ENCODE measurements at places on chromosomes 12 and 14. TPM values are rescaled to one million over a fixed set of nuclear protein-coding genes. Genes with fewer than 3 reads are reported as not detected.

DNA sequence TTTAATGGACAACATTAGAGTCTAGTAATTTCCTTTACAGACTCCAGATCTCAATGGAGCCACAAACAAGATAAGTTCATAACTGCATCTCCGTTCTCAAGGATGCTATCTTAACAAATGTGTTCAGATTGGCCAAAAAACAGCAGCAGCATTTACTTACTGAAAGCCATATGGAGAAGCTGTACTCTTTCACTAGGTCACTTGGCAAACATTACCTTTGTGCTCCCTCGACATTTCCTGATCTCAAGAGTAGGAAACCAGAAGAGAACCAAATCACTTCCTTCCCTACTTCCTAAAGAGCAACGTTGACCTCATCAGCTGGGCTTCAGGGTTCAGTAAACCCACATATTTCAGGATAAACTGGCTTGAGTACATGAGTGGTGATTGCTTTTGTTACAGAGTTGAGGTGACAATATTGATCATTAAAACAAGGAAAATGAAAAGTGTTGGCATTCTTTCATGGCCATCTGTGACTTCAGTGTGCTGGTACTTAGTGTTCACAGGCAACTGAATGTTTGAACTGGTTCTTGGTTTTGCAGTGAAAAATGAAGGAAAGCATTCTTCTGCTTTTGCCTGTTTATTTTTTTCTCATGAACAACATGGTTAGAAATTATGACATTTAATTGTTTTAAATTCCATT lies 449.6 kb downstream of the TMEM117 start:
- no peak for DNase-seq

DNA sequence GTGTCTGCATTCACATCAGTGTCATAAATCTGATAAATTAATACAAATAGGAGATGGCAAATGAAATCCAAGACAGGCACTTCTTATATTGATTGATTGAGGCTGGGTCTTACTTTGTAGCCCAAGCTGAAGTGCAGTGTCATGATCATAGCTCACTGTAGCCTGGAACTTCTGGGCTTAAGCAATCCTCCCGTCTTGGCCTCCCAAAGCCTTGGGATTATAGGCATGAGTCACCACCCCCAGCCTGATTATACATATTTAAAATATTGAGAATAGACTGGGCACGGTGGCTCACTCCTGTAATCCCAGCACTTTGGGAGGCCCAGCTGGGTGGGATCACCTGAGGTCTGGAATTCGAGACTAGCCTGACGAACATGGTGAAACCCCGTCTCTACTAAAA lies 51.3 kb downstream of the MARK3 start:
- DNase-seq: no peak

DNA sequence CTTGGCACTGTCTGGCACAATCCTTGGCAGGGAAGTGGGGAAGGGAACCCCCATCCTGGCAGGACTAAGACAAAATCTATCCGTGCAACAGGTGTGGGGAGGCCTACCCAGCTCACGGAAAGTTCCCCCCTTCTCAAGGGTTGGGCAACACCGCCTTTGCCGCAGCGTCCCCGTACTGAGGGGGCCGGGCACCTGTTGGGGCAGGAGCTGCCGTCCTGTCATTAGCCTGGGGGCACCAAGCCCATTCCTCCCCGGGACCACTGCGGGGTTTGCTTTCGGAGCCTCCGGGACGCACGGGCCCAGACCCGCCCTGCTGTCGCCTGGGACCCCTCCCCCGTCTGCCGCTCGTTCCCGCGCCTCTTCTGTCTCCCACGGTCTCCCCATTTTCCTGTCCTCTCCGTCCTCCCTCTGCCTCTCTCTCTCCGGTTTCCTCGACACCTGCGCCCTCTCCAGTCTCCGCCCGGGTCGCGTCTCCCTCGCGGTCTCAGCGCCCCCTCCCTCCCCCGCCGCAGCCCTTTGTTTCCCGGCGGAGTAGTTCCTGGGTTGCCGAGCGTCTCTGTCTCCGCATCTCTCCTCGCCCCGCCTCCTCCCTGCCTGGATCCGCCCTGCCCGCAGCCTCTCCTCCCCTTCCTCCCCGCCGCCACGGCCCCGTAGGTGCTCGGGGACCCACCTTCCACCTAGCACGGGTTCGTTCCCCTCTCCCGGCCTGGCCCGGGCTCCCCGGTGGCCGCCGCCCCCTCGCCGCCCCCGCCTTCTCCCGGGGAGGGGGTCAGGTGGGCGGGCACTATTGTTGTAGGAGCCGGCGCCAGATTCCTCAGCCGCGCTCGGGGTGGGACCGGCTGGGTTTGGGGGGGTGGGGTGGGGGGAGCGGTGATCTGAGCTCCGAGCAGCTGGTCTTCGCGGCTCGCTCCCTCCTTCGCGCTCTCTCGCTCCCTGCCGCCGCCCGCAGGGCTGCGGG lies at the start of gene CACNB3:
Gene CACNB3, plus strand, starts transcription at position 624 of the 958 bp plus-strand sequence. CDS start 434 bp downstream, outside the sequence.
- no peak for DNase-seq

DNA sequence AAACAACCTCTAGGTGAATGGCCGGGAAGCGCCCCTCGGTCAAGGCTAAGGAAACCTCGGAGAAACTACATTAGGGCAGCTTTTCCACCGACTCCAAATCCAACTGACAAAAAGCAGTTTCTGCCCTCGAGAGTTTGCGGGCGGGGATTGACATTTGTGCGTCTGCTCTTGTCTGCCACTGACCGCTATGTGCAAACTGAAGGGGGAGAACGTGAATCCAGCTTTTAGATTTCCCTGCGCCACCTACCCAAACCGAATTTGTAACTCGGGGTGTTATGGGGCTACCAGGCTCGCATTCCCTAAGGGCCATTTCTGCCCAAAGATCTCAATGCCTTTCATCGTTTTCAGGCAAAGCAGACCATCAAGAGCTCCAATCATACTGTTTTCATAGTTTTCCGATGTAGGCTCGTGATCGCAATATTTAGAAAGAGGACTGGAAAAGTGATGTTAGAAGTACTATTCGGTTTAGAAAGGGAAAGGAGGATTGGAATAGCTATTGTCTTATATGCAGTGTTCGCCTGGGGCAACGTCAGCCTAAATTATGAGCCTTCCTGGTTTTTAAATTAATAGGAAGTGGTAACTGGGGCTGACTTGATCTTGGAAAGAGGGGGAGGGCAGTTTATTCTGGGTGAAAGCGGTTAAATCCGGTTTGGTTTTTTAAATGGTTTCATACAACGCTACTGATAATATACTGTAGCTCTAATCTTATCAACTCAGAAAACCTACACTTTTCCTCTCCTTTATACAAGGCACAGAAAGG lies 45.4 kb downstream of the BCAT1 start:
- no peak for DNase-seq

- DNase-seq: no peak
These were observed 62.5 kb upstream of the HIF1A start for GRCh38 chr14:61632807-61633206.

- peak; percentile 57 for DNase-seq
These were observed 14.9 kb upstream of the IFT81 start for GRCh38 chr12:110109037-110109836.

ACSM4 gene
- total RNA-seq: not detected

DNA sequence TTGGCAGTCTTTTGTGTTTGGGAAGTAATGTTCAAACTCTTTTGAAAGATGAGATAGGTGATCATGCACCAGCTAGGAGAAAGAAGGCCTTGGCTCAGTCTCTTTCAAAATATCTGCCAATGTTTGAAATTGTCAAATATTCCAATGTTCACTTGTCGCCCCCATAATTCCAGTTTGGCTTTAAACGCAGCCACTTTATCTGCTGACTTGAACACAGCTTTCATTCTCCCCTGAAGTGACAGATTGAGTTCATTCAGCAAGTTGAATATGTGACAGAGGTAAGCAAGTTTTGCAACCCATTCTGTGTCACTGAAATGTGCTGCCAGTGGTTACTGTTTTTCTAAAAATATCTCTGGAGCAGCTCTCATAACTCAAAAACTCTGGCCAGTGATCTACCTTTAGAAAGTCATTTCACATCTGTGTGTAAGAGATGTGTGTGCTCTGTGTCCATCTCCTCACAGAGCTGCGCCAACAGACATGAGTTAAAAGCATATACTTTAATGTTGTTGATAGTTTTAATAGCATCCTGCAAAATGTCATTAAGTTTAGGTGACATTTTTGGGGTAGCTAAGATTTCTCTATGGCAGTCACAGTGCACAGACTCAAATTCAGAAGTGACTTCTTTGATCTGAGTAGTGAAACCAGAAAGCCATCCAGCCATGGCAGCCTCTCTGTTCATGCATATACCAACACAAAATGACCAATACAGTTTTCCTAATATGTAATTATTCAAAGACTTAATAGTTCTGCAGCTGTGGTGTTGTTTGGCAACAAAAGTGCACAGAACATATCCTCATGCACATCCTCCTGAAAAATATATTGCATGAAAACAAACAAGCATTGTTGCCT lies 614.3 kb upstream of the MIS18BP1 start:
- DNase-seq: no peak

RDH16 gene
- total RNA-seq: not detected

- no peak for DNase-seq
These were observed 233.6 kb upstream of the E2F7 start for GRCh38 chr12:77299001-77299400.

PPM1H gene
- 20.3 TPM for total RNA-seq

TAS2R19 gene
- not detected for total RNA-seq

- DNase-seq: no peak
These were observed 136.7 kb upstream of the FBXO33 start for GRCh38 chr14:39568809-39569538.

GRCh38 chr14:87434011-87434410 lies 559.0 kb downstream of the GALC start:
- no peak for DNase-seq

- no peak for DNase-seq
These were observed 6.0 kb upstream of the SHMT2 start for GRCh38 chr12:57223191-57224165.

- DNase-seq: no peak
These were observed 52.6 kb downstream of the ZNF664 start for GRCh38 chr12:124025661-124026060.

Measured in kidney epithelial cell (primary cell).